ENCODE measurements at places on chromosomes 13 and 19.

- DNase-seq: no peak
Measured at GRCh38 chr13:38803531-38803930, 116.7 kb downstream of the FREM2 start.

DNA sequence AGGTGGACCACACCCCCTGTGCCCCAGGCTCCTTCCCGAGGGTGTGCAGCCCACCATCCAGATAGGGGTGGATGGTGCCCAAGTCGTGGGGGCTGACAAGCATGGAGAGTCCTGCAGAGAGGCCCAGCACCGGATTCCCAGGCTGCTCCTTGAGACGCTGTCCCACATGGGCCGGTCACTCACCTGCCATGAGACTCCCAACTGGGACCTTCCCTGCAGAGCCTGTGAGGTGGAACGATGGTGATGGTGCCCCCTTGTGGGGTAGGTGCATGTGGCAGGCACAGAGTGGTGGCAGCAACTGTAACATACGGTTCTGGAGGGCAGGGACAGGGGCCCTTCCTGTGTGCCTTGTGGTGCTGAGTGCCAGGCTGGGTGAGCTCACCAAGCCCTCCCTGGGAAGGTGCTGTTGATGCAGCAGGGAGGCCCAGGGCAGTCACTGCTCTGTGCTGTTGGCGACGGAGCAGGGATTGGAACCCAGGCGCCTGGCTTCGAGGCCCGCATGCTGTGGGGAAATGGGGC, 33.1 kb downstream of the PPP1R37 start:
- DNase-seq: peak; percentile 86

DNA sequence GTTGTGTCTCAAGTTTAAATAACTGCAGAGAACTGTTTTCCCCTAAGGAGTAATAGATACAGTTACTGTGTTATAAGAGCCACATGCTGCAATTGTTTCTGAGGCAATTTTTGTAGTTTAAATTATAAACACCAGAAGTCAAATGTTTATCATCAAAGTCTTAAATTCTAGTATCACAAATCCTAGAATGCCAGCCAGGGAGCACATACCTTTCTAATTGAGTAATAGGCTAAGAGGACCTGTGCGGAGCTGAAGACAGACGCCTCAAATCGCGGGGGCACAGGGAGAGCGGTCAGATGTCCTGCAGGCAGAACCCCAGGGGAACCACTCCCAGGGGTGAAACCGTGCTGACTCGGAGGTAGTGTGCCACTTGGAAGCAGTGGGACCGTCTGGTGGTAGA, 65.2 kb upstream of the TNFRSF19 start:
- DNase-seq: no peak

- no peak for DNase-seq
Measured at GRCh38 chr13:40478775-40479174, 187.7 kb downstream of the FOXO1 start.

DNA sequence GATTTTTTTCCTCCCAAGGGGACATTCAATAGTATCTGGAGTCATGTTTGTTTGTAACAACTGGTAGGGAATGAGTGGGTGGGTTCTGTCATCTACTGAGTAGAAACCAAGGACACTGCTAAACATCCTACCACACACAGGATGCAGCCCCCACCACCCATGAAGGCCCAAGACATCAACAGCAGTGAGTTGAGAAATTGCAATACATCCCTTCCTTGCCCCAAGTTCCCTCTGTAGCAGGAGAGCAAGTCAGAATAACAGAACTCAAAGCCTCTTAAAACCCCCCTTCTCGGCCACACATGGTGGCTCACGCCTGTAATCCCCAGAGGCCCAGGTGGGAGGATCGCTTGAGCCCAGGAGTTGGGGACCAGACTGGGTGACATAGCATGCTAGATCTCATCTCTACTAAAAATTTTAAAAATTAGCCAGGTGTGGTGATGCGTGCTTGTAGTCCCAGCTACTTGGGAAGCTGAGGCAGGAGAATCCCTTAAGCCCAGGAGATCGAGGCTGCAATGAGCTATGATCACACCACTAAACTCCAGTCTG, 2.4 kb upstream of the CYP2F1 start:
- DNase-seq: peak; percentile 4

- DNase-seq: no peak
Measured at GRCh38 chr19:44857837-44858236, 11.7 kb downstream of the NECTIN2 start.

DNA sequence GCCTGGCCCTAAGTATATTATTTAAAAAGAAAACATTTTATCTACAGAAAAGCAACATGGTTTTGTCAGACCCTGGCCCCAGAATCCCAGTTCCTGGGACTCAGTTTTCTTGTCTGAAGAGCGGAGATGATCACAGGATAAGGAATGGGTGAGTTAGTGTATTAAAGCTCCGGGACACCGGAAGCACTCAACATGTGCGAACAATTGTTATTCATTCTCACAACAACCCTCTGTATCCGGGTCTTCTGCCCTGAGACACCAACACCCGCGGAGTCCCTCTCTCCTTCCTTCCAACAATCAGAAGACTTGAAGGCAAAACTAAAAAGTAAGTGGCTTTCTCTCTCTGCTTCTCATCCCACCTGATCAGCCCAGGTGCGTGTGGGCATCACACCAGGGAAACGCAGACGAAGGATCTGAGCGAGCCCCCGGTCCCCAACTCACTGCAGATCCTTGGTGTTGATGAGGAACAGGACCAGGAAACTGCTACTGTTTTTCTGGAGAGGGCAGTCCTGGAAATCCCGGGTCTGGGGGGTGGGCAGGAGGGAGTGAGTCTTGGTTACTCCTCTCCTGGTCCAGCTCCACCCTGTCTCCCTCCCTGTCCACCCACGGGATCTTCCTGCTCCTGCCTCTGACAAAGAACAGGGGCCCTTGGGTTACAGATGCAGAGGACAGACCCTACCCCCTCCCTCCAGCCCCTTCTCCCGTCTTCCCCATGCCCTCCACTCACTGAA, 2.0 kb downstream of the GPR108 start:
- no peak for DNase-seq

Data from activated effector memory CD4-positive, alpha-beta T cell treated with anti-CD3 and anti-CD28 coated beads, Interleukin-2, amount 50 U/mL, for 16 hours (primary cell).